ENCODE measurements at places on chromosomes 6 and 20.
A peak's percentile ranks its signal among the peaks of the same experiment; 100 is the strongest.

- DNase-seq = no peak
These were observed 12.2 kb upstream of the NOP56 start for GRCh38 chr20:2640260-2640659.

GRCh38 chr20:25865715-25866656, 169.3 kb upstream of the ZNF337 start:
- DNase-seq = peak; percentile 84

GRCh38 chr6:70379473-70380013, 33.8 kb upstream of the FAM135A start:
- no peak for DNase-seq

DNA sequence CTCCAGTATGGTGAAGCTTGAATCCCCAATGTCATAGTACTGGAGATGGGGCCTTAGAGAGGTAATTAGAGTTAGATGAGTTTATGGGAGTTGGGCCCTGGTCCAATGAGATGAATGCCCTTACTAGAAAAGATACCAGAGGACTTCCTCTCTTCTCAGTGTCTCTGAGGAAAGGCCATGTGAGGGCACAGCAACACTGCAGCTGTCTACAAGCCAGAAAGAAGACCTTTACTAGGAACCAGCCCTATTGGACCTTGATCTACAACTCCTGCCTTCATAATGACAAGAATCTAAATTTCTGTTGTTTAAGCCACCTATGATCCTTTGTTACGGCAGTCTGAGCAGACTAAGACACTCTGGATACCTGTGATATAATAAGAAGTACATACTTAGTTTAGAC, 31.4 kb upstream of the AKAP7 start:
- DNase-seq = no peak

GRCh38 chr6:120875900-120876299, 458.4 kb downstream of the TBC1D32 start:
- no peak for DNase-seq

GRCh38 chr6:89997456-89998445, 103.5 kb downstream of the GJA10 start:
- no peak for DNase-seq

GRCh38 chr6:118656847-118657451, 5.6 kb upstream of the CEP85L start:
- DNase-seq = no peak

DNA sequence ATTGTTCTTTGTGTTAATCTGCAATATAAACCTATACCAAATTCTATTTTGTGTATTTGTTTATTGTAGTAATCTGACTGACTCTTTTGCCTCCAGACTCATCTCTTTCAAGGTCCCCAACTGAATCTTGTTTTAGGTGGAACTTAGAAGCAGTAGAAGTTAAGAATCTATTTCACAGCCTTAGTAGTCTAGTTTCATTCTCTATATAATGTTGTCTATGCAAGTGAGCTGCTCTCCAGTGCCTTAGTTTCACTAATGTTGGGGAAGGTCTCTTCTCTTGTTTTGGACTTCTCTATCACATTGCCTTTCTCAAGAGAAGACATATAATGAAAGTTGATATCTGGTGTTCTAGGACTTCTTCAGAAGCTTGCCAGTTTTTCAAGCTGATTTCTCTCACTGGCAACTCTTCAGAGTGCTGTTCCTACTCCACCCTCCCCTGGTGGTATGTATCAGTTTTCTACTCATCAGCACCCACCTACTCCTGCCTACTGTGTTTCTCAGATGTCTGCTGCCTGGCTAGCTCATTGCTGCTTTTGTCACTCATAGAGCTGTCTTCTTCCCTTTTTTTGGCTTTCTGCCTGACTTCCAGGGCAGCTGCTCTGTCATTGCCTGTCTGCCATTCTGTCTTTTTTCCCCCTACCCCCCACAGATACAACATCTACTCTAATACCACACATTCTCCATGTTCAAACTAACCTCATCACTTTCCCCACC, 82.1 kb downstream of the PTPRA start:
- DNase-seq = no peak

DNA sequence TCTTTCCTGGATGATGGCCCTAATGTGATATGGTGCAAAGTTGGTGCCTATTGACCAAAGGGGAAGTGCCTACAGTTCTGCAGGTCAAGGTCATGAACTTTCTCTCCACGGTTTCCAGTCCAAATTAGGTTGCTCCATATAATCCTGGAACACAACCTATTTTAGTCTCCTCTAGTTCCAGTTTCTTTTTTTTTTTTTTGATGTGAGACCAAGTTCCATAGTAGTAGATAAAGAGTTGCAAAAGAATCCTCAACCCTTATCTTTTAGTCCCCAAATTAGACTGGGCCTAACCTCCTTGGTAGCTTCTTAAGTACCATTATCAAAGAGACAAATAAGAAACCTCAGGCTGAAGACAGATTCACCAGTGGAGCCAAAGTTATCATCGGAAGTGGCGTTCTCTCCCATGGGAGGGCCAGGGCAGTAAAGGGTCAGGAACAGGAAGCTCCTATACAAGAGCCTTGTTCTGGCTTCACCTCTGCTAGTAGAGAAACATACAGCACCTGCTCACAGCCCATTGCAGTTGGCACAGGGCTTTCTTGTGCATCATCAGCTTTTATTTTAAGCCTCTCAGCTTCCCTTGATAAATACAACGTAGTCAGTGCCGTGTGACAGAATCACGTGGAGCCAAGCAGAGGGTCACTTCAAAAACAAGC, 132.2 kb upstream of the RREB1 start:
- no peak for DNase-seq

DNA sequence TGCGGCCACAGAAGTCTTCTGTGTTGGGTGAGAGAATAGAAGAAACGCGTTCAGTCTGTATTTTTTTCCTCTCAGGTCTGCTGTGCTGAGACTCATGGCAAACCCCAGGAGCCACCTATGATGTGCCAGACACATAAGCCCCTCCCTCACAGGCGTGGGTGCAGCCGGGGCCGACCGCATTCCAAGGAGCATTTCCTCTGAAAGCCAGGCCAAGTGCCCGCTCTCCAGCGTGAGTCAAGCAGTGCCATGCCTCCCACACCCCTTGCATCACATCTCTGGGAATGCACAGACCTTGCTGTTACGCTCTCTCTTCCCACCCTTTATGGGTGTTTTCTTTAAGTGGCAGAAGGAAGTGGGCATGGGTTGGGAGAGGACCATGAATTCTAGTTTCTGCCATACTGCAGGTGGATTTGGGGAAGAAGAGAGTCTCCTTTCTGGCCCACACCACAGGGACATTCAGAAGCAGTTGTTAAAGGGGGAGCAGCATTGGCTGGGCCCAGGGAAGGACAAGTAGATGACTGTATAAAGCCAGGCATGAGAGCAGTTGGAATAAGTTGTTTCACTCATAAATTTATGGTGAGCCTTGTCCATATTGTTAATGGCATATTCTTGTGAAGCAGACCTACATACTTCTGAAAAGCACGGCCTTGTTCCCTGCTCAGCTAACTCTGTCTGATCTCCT, 37.1 kb upstream of the TFAP2A start:
- no peak for DNase-seq

DNA sequence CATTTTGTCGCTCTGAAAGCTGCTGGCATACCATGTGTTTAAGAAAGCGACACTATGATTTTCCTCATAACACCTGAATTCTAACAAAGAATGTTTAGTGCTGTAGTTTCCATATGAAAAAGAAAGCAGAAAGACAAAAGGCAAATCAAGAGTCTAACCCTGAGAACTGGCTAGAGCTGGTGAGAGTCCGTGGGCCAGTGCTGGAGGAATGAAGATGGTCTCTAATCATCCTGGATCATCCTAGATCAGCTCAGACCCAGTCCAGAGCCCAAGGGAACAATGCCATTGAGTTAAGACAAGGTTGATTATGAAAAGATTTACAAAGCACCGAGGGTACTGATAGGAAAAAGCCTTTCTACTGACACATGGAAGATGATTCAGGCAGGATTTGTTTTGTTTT, 73.0 kb upstream of the MYLIP start:
- peak; percentile 14 for DNase-seq

DNA sequence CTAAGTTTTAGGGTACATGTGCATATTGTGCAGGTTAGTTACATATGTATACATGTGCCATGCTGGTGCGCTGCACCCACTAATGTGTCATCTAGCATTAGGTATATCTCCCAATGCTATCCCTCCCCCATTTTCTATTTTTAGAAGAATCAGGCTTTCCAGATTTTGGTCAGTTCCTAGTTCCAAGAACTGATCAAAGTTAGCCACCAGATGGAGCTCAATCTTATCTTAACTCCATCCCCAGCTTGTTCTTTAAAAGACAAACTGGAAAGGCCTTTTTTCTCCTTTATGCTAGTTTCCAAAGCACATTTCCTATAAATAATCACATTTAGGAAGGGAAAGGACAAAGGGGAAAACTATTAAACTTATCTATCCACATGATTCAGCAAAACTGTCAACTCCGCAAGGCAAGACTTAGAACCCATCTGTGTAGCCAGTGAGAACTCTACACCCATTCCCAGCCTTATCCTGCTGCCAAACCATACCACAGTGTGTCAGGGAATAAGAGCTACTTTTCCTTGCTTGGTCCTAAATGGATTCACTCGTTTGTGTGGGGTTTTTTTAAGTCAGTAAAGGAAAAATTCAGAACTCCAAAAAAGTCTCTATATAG, 22.8 kb upstream of the KHDC1 start:
- no peak for DNase-seq

DNA sequence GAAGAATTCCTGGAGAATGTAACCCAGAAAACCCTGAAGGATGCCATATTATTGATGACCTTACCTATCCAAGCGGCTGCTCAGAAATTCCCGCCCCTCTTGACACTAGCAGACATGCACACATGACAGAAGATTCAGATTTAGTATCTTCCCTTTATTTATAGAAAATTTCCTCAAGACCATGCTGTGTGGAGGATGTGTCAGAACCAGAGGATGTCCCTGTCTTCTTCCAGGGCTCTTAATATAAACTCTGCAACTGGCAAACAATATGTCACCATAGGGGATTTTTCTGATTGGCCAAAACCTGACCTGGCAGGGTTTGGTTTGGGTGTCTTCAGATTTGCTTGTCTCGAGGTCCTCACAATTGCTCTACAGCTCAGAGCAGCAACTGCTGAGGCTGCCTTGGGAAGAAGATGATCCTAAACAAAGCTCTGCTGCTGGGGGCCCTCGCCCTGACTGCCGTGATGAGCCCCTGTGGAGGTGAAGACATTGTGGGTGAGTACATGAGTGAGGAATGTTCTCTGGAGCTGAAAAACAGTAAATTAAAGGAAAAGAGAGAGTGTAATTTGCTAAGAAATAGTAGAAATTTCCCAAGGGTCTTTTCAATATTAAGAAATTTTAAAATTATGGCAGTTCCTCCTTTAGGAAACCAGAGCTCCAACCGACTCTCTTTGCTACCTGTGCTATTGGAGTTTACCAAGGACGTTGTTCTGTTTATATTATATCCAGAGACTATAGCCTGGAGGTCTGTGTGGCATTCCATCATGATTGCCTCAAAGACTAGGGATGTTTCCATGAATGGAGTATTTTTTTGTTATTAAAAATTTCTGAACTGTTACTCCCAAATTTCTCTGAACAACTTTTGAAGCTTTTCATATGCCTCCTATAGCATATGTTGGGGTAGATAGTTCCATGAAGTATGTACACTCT, at the start of gene HLA-DQA2:
Gene HLA-DQA2, plus strand, starts transcription at position 361 of the 930 bp plus-strand sequence. Its CDS starts 53 bp downstream, at position 414.
- DNase-seq = no peak

- no peak for DNase-seq
These were observed 43.8 kb downstream of the ERMARD start for GRCh38 chr6:169795196-169795595.

DNA sequence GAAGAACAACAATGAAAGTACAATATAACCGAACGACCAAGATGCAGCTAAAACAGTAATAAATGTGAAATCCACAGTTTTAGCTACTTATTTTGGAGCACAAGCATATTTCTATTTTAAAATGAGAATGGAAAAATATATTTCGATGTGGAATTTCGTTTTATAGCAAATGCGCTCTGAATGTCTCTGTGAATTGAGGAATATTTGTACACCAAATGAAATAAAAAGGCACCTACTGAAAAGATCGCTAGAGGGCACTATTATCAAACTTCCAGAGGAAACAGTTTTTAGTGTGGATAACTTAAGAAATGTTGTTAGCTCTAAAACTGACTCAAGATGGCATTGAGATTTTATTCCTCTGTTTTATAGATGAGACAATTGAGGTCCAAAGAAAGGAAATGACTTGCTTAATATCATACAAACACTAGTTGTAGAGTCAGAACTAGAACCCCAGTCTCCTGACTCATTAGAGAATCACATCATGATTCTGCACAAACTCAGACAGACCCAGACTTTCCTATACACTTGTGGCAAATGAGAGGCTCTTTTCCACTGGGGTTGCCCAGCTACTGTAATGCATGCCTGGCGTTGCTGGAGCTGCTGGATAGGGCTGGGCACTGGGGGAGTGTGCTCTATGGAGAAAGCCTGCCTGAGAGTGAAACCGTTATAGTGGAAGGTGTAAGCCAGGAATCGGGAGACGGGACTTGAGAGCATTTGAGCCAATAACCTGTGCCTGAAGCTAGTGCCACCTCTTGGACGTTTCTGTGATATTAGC, 51.9 kb downstream of the GCLC start:
- peak; percentile 78 for DNase-seq

DNA sequence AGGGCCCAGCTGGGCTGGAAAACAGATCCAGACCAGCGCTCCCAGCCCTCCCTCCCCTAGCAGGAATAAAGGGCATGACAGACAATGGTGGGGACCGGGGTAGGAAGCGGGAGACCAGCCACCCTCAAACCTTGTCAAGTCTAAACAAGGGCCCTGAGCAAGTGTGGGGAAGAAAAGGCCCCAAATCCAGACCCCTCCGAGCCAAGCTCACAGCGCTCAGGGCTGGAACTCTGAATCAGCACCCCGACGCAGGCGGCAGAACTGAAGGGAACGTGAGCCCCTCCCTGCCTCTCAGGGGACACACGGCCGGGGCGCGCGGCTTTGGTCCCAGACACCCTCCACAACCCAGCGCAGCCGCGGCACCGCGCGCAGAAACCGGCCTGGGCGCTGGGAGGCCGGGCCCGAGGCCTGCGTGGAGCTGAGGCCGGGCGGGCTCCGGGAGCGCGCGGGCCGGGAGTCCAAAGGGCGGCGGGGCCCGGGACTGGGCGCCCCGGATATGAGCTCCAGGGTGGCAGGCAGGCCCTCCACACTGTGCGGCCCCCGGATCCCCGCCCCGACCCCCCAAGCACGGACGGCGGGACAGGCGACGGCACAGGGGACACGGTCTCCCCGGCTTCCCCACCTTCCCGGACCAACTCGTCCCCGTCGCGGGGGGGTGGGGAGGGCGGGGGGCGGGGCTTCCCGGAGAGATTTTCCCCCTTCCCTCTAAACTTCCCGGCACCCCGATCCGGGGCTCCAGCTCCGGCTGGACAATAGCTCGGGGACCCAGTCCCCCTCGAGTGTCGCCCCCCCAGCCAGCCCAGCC, 641 bp downstream of the TEAD3 start:
- DNase-seq = peak; percentile 31

GRCh38 chr20:48667889-48668413, 159.8 kb downstream of the PREX1 start:
- no peak for DNase-seq

GRCh38 chr6:92497281-92497680, 922.1 kb downstream of the EPHA7 start:
- no peak for DNase-seq

- DNase-seq = no peak
These were observed 26.5 kb downstream of the BCL2L1 start for GRCh38 chr20:31695849-31696804.

- DNase-seq = no peak
These were observed 176.3 kb downstream of the JARID2 start for GRCh38 chr6:15421945-15422733.
